ENCODE measurements at places on chromosomes 13 and 19. TPM values are rescaled to one million over a fixed set of nuclear protein-coding genes. Genes with fewer than 3 reads are reported as not detected.

DNA sequence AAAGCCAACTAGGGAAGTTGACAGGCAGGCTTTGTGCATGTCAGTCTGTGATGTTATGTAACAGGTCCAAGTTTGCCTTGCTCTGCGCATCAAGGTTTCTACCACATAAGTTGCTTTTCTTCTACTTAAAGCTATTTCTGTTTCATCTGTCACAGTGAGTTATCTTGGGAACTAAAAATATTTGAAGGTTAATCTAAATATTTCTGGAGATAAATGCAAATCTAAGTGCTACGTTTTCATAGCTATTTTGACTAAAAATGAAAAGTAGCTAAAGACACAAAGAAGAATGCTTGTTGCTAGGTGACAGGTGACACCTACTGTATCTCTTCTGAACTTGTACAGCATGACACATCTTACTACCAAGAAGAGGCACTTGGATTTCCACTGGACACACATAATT, 135.6 kb downstream of the KLF12 start:
- DNase-seq = no peak

DNA sequence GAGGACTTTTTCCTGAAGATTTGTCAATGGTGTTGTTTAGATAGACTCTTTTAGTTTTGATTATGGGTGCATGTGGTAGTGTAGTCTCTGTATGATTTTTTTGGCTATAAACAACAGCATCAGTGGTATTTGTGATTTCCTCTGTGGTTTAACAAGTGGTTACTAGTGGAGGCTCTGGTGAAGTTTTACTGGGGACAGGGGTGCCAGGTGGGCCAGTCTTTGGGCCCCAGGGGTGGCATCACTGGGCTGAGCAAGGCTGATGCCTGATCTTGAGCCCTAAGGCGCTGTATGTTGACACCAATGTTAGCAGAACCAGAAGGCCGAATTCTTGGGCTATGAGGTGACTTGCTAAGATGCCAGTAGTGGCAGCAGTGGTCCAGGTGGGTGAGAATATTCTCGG, 811.4 kb downstream of the DACH1 start:
- DNase-seq = no peak

DNA sequence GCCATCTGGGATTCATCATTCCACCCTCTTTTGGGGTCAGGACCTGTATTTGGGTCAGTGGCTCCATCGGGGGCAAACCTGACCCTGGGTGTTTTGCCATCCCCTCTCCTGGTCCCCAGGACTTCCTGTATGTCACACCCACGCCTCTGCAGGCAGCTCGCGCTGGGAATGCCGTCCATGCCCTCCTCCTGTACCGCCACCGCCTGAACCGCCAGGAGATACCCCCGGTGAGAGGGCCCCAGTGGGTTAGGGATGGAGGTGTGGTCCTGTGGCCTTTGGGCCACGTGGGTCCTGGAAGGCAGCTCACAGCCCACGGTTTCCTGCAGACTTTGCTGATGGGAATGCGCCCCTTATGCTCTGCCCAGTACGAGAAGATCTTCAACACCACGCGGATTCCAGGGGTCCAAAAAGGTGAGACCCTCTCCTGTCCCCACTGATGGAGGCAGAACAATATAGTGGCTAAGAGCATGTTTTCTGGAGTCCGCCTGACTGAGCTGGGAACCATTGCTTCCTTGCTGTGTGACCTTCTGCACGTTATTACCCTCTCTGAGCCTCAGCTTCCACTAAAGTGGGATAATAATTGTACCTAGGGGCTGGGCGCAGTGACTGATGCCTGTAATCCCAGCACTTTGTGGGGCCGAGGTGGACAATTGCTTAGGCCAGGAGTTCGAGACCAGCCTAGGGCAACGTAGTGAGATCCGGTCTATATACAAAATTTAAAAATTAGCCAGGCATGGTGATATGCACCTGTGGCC, 14.1 kb downstream of the CPT1C start:
- no peak for DNase-seq

DNA sequence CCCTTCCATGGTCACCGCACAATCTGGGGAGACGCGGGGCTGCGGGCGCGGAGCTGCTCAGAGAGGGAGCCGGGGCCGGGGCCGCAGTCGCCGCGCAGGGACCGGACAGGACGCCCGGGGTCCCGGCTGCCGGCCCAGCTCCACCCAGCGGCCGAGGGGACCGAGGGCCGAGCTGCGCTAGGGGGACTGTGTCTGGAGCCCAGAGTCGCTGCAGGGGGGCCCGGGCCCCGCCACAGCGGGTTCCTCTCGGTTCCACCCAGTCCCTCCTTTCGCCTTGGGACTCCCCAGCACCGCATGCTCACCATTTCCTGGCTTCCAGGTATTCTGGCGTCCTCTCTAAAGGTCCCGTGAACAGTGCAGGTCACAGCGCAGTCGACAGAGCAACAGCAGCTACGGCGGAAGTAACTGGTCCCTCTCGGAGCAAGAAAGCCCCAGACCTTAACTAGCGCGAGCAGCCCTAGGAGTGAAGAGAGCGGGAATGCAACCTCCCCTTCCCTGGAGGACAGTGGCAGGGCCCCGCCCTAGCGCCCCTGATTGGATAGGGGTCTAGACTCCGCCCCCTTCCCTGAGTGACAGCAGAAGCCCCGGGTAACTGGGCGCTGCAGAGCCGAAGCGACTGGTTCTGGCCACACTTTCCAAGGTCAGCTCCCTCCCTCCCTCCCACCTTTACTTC, at the start of gene ZNF878:
Gene ZNF878 (minus strand): TSS at position 465 of the 673 bp plus-strand sequence. CDS start 160 bp downstream, at position 305.
- peak; percentile 95 for DNase-seq

GRCh38 chr13:26899202-26899601, 138.6 kb upstream of the GPR12 start:
- no peak for DNase-seq

DNA sequence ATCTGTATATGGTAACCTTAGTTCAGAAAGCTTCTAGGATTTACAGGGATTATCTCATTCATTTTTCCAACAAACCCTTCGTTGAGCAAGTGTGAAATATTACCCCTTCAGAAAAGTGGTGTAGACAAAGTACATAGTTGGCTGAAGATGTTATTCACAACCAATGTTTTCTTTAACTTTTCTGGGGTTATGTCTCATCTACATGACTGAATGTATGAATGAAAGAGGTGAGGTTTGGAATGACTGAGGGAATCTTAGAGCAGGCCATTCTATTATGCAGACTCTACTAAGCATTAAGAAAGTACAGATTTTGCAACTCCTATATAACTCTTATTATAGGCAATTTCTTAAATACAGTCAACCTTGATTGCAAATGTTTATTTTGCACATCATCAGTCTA, 167.2 kb downstream of the NDFIP2 start:
- no peak for DNase-seq

DNA sequence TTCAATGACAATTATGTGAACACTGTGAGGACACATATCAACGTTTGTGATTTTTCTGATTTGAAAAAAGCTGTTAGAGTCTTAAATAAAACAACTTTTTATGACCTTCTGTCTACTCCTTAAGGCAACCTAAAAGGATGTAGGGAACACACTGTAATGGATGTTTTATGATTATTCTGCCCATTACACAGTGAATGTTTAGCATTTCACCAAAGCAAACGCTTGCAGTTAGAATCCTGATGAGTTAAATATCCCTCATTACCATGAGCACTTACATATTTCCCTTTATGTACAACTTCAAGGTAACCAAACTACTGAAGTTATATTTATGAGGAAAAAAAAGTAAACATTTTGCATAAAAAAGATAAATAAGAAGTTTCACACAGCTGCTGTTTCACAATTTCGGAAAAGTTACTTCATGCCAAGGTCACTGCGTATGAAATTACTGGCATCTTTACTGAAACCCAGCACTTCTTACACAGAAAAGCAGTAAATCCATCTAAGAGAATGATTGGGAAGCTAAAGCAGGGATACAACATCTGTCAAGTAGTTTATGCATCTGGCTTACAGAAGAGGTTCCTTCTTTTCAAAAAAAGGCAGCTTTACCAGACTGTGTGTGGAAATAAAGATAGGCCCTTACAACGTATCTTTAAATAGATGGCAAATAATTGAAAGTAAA, 733.7 kb upstream of the ATXN8OS start:
- DNase-seq = no peak

DNA sequence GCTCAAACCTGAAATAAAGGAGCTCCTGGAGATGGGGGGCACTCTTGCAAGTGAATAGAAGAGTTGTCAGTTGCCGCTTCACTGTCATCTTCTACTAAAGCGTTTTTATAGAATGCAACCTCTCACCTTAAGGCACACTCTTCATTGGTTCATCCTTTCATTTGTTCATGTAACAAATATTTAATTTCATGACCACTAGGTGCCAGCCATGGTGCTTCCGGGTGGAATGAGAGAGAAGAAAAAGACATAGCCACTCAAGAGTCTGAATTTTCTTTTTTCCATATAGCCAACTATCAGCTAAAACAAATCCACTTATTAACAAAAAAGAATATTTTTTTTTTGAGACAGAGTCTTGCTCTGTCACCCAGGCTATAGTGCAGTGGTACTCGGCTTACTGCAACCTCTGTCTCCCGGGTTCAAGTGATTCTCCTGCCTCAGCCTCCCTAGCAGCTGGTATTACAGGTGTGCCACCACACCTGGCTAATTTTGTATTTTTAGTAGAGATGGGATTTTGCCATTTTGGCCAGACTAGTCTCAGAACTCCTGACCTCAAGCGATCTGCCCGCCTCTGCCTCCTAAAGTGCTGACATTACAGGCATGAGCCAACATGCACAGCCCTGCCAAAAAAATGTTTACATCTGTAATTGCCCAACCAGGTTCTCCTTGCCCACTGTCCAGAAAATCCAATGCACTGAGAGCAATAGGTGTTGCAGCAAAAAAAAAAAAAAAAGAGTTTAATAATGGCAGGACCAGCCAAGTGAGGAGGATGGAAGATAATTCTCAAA, 22.1 kb upstream of the SACS start:
- DNase-seq = no peak

DNA sequence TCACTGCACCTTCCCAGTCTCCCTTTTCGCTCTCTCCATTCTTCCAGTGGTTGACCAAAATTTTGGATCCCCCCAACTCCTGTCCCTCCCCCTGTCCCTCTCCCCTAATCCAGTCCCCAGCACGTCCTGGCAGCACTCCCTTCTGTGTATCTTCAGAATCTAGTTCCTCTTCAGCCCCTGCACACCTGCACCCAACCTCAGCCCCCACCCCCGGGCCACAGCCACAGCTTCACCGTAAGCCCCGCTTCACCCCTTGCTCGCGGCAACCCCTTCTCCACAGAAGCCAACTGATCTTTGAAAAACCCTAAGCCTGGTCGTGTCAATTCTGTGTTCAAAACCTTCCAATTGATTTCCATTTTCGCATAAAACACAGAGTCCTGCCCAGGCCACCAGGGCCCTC, 35.5 kb upstream of the SLC15A1 start:
- no peak for DNase-seq

DNA sequence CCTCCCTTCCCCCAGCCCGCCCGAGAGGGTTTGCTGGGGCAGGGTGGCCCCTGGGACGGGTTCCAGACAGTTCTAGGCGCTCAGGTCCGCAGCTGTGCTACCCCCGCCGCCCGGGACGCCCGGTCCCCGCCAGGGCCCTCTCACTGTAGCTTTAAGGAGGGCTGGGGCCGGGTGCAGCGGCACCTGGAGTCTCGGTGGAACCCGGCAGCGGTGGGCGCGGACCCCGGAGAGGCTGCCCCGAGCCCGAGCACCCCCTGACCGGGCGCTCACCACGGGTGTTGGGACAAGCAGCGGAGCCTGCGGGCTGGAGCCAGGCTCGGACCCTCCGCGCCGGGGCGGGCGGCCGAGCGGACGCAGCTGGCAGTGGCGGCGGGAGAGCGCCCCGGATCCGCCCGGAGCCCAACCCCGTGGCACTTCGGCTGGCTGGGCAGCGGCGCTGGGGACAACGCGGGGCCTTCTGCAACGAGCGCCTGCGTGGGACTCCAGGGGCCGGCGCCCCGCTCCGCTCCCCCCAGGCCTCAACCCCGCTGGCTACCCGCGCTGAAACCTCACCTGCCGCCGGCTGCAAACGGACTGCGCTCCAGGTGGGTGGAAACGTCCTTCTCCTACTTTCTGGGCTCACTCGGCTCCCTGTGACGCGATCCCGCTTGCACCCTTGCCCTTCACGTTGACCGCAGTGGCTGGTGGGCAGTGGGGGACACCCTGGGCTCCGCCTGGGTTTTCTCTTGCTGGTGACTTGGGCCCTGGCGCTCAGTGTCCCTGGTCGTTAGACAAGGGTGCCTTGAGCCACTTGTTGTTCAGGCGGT, 81.1 kb downstream of the ZNF429 start:
- no peak for DNase-seq

The ZNF419 gene
- 23.6 TPM for total RNA-seq

All from testis (tissue), 5 donors.